ENCODE measurements at places on chromosomes 16 and 17.
A peak's percentile ranks its signal among the peaks of the same experiment; 100 is the strongest.

DNA sequence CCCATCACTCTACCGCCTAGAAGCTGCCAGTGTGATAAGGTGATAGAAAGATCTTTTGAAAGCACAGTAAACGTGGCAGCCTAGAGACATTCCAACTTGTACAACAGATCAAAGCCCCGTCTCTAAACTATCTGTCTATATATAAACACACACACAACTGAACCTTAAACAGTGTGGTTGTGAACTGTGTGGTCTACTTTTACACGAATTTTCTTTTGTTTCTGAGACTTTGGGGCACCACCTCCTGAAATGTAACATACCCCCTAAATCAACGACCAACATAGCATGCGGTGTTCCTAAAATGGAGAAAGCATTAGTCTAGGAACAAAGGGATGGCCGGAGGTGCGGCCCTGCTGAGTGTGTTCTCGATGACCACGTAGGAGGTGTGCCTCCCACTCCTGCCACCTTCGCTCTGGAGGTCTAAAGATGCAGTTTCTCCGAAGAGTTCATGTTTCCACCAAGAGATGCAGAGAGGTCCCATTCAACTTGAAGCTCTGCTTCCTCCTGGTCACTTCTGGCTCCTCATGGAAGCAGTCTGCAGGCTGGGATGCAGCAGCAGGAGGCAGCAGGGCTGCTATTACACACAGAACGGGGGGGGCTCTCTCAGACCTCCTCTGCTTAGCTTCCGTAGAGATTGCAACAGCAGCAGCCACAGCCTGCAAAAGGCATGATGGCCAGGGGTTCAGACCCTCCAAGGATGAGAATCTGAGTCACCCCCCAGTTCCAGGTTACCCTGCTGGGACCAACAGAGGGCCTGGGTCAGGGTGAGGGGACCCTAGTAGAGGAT lies 22.6 kb upstream of the USP10 start:
- no peak for DNase-seq

DNA sequence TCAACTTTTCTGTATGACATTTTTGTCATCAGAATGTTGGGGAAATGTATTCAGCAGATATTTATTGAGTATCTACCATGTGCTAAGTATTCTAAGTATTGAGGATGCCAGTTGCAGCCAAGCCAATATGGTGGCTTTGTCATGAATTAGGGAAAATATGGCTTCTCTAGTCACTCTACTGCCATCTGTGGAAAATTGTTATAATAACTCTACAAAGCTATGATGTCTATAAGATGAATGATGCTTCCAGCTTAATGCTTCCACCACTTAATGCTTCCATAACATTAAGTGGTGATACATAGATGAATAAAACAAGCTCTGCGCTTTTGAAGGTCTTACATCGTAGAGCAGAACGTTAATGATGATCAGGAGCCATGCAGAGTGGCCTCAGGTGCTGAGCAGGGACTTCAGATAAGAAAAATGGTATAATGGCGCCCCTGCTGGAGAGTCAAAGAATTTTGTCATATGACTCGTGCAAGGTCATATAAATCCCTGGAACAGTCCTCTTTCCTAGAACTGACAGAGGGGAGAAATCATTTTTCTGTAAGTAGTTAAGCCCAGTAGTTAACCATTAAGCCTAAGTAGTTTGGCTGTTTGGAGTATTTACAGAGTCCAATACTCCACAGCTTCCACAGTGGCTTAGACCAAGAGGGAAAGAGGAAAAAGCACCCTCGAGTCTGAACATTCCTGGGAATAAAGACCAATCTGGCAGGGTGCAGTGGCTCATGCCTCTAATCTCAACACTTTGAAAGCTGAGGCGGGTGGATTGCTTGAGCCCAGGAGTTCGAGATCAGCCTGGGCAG lies 2.7 kb upstream of the TMIGD1 start:
- no peak for DNase-seq

DNA sequence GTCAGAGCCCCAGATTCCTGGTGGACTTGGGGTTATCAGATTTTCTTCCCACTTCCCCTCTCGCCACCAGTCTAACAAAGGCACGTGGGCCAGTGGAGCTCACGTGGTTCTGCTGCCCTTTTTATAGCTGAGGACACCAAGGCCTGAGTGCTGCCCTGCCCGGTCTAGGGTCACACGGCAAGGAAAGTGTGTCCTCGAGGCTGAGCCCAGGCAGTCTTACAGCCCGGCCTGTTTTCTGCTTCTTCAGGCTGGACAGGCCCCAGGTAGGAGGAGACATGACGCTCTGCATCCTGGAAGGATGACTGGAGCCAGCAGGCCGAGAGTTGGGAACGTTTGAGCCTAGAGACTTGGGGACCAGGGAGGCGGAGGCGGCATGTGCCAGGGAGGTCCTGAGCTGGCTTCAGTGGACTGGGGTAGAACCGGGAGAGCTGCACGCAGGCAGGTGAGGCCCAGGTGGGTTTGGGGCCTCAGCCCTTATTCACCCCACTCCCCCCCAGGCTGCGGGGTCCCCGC lies 3.5 kb downstream of the CTRB1 start:
- no peak for DNase-seq

- DNase-seq = no peak
Measured at GRCh38 chr16:2686912-2687507, 4.7 kb downstream of the KCTD5 start.

DNA sequence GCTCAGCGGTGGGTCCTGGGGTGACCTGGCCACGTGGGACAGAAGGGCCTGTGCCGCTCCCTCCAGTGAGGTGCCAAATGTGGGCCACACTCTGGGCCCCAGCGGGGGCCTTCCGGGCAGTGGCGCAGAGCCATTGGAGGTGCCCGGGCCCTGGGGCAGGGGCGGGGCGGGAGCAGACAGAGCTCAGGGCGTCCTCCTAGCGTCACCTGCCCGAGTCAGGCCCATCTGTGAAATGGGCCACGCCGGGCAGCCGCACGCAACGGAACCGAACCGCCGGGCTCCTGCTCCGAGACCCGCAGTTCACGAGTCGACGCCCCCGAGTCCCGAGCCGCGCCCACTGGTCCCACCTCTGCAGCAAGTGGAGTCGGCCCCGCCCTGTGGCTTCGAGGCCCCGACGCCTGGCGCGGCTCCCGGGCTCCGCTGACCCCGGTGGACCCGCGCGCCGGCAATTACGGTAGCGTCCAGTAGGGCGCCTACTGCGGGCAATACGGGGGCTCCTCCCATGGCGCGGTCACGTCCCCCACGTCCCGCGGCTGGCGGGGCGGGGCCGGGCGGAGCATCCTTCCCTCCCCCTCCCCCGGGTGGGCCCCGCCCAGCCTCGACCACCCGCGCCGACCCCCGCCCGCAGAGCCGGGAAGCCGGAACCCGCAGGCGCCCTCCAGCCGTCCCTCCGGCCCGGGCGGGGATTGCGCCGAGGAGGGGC lies 1.9 kb downstream of the SLC16A3 start:
- DNase-seq = no peak

DNA sequence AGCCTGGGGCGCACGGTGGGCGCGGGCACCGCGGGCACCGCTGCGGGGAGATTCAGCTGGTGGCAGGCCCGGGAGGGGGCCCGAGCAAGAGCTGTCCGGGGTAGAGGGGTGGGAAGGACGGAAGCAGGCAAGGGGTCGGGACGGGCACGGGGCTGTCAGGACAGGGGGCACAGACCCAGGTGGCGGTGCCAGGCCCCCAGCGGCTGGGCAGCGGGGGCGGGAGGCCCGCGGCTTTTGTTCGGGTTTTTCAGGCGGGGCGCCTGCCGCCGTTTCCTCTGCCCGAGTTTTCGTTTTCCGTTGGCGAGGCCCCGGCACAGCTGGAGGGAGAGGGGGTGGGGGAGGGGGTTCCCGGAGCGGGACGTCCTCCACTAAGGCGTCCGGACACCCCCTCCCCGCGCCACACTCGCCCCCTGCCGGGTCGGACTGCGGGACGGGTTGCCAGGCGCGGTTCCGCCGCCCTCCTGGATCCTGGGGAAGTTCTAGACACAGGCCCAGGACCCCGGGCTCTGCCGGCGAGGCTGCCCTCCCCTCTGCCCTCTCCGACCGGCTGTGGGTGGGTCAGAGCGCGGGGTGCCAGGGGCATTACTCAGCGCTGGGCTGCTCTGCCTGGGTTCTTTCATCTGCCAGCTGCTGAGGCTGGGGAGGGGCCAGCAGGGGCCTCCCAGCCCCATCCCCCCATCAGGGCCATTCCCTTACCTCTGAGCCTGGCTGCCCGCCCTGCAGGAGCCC lies 543 bp downstream of the ARHGAP23 start:
- DNase-seq = no peak

DNA sequence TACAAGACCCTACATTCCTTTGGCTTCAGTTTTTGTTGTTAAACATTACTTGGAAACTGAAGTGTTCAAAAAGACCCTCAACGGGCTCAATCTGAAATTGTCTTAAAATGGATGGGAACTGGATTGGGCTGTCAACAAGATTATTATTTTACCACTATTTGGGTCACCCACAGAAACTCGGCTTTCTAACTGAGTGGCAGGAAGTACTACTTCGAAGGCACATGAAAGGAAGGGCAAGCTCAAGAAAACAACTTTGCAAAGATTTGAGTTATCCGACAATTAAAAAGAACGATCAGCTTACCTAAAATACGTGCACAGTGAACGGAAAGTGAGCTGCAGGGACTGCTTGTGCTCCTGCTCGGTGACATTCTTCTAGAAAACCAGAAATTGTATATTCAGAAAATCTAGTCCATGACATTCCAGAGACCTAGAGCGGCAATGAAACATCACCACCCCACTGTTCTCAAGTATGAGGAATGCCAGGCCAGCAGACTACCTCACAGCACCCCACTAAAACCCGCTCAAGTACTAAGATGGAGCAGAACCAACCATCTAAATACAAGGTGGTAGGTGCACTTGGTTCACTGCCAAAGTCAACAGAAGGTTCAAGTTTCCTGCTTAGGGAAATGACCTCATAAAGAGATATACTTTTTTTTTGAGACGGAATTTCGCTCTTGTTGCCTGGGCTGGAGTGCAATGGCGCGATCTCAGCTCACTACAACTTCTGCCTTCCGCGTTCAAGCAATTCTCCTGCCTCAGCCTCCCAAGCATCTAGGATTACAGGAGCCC lies 60.5 kb downstream of the ZZEF1 start:
- DNase-seq = no peak

DNA sequence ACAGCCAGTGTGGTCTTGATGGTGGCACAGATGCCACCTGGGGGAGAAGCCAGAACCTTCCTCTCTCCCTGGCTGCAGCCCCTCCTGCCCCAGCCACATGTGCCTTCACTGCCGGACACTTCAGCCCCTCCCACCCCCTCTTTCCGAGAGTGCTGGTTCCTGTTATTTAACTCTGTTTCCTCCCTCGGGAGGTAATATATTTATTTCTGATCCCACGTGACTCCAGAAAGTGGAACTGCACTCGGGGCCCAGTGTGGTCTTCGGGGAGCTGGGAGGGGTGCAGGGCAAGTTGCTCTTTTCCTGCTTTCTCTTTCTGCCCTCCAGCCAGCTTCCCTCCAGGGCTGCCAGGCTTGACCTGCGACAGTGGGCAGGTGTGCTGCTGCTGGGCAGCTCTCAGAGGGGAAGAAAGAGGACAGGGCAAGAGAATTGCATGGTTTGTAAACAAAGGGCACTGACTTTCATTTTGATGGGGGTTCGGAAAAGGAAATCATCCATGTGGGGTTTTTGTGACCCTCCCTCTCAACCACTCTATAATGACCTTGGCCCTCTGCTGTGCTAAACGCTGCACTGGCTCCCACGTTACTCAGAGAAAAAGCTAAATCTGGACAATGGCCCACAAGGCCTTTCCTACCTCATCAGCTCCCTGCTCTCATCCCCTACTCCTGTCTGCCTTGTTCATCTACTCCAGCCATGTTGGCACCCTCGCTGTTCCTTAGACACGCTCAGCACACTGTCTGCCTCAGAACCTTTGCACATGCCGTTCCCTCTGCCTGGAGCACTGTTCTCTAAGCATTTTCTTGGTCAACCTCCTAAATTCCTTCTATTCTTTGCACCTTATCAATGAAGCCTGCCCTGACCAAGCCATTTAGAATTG lies 8.2 kb upstream of the CIITA start:
- no peak for DNase-seq

GRCh38 chr17:39618246-39618913 lies 8.4 kb upstream of the PPP1R1B start:
- DNase-seq = no peak

DNA sequence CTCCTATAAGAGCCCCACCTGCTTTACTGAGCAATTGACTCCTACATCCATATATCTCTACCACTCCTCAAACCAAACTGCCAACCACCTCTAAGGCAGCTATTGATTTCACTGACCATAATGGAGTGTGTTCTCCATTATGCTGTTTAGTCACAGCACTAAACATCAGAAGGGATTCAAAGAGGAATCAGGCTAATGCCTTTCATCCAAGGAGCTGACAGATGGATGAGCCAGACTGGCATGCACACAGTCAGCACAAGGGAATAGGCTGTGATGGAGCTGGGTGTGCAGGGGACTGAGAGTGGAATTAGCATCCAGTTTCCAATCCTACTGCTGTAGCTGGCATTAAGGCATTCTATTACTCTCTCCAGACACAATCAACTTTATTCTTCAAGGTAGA lies 88.7 kb upstream of the CCL2 start:
- no peak for DNase-seq

- DNase-seq = no peak
Measured at GRCh38 chr16:79171504-79171903, 429.0 kb downstream of the MAF start.

- no peak for DNase-seq
Measured at GRCh38 chr16:71467810-71468209, 5.8 kb upstream of the ZNF23 start.

DNA sequence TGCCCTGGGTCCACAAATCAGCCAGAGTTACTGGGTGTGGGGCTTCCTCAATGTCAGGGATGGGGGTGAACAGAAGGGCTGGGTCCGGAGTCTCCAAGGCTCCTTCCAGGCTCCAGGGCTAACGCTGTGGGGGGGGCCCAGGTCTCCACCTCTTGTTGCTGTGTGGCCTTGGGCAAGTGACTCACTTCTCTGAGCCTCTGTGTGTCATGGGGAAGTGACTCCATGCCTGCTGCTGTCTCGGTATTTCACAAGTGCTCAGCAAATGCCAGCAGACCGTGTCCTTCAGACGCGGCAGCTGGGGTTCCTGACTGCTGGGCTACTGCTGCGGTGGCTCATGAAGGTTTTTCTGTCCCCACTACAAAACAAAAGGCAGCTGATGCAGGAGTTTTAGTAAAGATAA lies 26.6 kb downstream of the JPH3 start:
- peak; percentile 85 for DNase-seq

- DNase-seq = no peak
Measured at GRCh38 chr16:83363521-83363920, 444.3 kb upstream of the HSBP1 start.

GRCh38 chr17:2087597-2088211 lies 32.8 kb downstream of the HIC1 start:
- no peak for DNase-seq

GRCh38 chr16:64253525-64253924 lies 868.3 kb downstream of the CDH11 start:
- DNase-seq = no peak

Measured in kidney epithelial cell (primary cell).